Spinal cord (tissue), 10 donors: ENCODE measurements at places on chromosomes 7 and 10.
A peak's percentile ranks its signal among the peaks of the same experiment; 100 is the strongest.

DNA sequence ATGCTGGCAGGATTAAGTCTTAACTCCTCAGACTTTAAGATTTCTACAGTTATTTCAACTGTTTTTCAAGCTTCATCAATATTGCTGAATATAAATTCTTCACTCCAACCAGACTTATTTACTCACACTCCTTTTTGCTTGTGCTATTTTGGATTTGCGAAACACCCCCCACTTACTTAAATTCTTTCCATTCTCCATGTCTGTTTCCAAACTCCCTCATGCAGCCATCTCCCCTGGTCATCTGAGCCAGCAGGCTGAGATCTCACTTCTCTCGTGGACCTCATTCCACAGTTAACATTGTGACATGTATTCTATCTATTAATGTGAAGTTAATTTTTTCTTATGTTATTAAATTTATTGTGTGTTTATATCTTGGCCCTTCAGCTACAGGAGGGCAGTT is 188.9 kb upstream of the HDAC9 start:
- no peak for DNase-seq

DNA sequence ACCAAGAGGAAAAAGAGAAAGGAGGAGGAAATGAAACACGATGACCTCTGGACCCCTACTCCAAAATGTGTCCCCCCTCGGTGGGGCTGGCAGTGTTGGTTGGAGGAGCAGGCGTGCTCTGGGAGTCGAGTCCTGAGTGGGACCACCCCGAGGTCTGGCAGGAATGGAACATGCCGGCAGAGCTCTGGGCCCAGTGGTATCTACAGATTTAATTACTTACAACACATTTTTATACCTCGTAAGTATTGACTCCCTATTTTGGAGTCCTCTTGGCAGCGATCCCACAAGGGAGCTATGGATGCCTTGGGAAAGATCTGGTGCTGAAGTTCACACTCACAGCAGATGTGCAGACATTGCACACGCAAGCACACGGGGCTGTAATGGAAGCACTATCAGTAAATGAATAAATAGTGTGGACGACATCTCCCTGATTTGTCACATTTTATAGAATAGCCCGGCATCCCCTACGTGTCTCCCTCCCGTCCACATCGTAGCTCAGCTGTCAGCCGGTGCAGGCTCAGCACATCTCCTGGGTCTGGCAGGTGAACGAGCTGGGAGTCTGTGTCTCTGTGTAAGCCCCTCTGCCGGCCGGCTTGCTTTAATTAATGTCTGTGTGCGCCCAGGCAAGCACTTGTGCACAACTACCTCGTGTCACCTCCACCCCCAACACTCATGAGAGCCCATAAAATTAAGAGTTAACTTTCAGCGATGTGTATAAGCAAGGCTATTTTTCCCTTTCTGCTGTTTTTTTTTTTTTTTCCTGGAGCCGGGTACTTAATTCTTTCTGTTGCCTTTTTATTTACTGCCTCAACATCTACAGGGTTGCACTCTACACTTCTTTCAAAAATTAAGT is 603.2 kb downstream of the LRMDA start:
- no peak for DNase-seq

DNA sequence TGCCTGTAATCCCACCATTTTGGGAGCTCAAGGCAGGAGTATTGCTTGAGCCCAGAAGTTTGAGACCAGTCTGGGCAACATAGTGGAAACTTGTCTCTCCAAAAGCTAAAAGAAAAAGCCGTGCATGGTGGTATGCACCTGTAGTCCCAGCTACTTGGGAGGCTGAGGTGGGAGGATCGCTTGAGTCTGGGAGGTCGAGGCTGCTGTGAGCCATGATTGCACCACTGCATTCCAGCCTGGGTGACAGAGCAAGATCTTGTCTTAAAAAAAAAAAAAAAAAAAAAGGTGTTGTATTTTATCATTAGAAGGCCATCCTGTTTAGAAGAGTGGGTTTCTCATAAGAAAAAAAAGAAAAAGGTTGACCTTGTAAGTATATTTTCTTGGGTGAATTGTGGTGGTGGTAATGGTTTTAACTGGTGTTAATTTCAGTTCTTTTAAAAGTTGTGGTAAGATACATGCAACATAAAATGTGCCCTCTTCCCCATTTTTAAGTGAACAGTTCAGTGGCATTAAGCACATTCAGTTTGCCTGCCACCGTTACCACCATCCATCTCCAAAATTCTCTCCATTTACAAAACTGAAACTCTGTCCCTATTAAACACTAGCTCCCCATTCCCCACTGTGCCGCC is 34.7 kb downstream of the GRIFIN start:
- no peak for DNase-seq

- DNase-seq = no peak
Observed at GRCh38 chr7:124375391-124375790, 342.5 kb upstream of the TMEM229A start.

- DNase-seq = peak; percentile 66
Observed at GRCh38 chr7:67484244-67484751, 487.7 kb downstream of the TYW1 start.

DNA sequence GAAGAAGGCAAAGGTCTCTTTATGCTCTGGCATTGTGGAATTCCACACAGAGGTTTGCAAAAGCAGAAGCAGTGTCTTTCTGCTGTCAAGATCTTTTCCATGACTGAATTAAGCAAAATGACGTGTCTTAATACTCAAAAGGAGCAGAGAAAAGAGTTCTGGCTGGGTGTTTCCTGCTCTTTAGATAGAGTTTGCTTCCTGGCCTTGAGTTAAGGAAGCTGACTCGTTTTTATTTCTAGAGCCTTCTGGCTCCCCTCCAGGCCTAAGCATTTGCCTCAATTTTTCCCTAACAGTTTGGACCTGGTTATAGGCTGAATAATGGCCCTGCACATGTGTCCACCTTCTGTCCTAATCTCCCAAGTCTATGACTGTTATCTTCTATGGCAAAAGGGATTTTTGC is 21.6 kb downstream of the TAS2R41 start:
- DNase-seq = no peak
